ENCODE measurements at places on chromosomes 2 and 18.

GRCh38 chr2:216756435-216756834, 61.1 kb upstream of the IGFBP5 start:
- no peak for DNase-seq

- no peak for DNase-seq
These were observed 615.8 kb upstream of the SYT4 start for GRCh38 chr18:43893001-43893637.

DNA sequence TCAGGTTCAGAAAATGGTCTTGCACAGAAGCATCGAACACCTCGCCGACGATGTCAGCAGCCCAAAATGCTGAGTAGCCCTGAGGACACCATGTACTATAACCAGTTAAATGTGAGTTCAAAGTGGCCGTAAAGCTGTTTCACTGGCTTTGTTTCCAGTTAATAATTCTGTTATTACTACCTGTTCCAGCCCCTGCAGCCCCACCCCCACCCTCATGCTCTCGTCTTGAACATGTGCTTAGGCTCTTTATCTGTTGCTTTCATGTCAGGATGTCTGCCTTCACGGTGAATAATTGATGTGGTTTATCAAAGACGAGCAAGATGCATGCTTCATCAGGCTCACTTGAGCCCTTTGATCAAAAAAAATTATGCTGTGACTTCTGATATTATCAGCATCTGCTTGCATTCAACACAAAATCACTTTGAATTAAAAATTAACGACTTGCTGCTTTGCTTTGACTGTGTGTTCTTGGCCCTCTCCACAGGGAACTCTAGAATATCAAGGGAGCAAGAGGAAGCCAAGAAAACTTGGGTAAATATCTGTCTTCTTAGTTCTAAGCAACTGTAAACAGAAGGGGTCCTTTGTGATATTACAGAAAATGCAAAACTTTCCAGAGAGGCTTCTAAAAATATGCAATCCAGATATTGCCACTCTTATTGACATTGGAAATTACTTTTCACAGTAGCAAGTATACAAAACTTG, 63.4 kb upstream of the SP5 start:
- DNase-seq, result no peak

DNA sequence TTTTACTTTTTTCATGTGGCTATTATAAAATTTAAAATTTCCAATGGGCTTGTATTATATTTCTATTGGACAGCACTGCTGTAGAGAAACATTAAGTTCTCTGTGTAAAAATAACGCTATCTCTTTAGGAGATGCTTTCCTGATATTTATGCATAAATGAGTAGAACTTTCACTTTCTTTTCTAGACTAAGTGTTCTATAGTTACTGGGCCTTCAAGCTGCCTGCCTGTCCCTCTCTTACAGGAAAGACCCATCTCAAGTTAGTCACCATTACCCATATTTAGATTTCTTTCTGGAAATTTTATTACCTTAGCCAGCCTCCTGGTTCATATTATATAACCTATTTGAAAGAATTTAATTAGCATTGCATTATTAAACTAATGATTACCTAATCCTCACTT, 4.8 kb downstream of the ITGA4 start:
- no peak for DNase-seq

DNA sequence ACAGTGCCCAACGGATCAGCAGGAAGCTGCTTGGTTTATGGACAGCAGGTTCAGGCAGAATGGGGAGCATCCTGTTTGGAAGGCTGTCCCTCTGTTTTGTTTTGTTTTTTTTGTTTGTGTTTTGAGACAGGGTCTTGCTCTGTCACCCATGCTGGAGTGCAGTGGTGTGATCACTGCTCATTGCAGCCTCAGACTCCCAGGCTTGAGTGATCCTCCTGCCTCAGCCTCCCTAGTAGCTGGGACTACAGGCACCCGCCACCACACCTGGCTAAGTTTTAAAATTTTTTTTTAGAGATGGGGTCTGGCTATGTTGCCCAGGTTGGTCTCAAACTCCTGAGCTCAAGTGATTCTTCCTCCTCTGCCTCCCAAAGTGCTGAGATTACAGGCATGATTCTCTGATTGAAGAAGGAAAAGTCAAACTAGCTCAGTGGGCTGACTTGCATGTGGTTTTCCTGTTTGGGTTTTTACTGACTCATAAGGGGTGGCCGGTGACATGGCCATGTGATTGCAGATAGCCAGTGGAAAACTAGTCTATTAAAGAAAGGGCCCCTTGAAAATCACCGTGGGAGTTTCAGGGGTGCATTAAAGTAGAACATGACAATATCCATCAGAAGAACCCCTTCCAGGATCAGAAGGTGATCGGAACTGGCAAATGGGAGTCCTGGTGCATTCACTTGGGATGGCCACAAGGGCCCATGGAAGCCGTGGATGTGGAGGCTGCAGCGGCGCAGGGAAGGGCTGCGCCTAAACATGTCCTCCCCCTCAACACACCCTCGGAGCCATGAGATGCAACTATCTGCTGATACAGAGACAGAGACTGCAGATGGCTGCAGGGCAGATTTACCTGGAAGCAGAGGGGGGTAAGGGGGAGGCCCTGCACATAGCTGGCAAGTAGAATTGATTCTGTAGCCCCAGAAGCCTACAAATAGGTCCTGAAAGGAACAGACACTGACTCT, 26.5 kb downstream of the AQP12B start:
- DNase-seq, result no peak

- DNase-seq, result no peak
These were observed 249.4 kb upstream of the LINC00305 start for GRCh38 chr18:64398320-64398719.

GRCh38 chr2:35462226-35462998, 893.2 kb upstream of the CRIM1 start:
- DNase-seq, result no peak

DNA sequence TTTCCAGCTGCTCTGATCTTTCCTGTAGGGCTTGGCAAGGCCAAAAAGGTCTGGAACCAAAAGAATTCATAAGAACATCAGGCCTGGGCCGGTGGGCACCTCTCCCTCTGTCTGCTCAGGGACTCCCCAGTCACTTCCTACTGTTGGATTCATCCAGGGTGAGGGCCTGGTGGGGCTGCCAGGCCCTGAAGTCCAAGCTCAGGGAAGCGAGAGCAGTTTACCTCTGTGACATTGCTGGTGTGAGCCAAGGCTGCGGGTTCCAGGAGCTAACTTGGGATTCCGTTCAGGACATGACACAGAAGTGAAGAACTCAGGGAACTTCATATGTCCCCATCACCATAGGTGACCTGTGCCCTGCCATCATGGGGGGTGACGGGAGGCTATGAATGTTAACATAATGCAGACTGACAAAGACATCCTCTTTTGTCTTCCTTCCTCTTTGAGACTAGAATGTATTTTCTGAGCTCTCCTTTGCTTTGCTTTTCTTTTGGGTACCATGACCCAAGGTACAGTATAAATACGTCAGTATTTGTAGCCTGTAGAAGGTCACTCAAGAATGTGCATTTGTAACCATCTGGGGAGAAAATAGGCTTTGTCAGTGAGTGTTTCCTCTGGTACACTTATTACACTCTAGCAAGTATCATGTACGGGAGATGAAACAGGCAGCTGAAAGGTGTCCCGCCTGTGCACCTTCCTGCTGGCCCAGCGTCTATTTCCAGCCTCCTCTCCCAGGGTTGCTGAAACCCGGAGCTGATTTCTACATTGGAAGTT, 130.5 kb upstream of the SLC1A4 start:
- no peak for DNase-seq

- DNase-seq, result no peak
These were observed 91.4 kb upstream of the AQP4 start for GRCh38 chr18:26956863-26957262.

GRCh38 chr2:199329466-199329865, 128.3 kb downstream of the SATB2 start:
- no peak for DNase-seq

- no peak for DNase-seq
These were observed 5.8 kb upstream of the PAX8 start for GRCh38 chr2:113284476-113284875.

DNA sequence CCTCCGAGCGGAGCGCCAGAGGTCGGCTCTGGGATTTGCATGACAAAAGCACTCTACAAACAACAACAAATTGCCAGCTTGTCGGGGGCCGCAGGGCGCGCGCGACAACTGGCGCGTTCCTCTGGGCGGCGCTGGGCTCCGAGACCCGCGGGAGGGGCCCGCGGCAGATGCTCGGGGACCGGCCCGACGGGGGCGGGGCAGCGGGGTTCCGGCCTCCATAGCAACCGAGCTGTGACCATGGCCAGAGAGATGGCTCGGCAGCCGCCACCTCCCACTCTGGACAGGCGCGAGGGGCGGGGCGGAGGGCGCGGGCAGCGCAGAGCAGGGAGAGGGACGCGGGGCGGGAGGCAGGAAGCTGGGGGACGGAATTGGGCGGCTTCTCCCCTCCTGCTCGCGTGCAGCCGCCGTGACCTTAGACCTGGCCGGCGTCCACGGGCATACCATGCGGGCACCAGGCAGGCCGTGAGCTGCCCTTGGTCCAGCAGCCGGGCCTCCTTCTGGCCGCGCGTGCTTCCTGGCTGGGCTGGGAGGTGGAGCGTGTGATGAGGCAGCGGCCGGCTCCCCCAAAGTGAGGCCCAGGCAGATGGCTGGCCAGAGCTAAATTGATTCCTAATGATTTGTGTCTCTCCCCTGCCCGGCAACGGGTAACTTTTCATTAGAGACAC, 171.5 kb downstream of the CELF4 start:
- DNase-seq, result no peak

DNA sequence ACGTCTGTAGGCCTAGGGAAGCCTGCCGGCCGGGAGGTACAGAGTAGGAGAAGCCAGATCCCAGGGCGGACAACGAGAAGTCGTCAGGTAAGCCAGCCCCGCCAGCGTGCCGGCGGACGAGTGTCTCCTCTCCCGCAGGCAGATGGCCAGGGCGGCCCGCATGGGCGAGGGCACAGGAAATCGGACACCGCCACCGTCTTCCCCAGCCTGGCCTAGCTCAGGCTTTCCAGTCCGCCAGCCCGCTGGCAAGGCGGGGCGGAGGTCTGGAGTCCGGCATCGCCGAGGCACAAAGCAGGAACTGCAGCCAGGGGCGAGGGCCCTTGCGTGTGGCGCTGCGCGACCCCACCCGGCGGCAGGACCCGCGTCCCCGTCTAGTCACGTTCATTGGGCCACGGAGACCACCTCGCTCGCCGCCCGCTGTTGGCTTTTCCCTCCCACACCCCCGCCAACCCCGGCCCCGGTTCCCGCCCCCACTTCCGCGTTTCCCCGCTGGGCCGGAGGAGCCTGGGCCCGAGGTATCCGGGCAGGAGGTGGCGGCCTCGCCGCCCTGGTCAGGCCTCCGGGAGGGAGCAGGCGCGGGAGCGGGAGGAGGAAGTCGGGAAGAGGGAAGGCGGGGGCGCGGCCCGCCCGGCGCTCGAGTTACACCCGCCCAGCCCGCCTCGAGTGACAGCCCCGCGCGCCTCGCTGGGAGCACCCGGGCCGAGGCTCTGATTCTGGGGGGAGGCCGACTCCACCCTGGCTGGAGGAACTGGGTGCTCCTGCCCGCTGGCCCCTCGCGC, at the start of gene GPD2:
GPD2 (plus strand) TSS at position 662 of the 779 bp plus-strand sequence. CDS start 39,727 bp downstream, outside the sequence.
- DNase-seq, result peak; percentile 43

DNA sequence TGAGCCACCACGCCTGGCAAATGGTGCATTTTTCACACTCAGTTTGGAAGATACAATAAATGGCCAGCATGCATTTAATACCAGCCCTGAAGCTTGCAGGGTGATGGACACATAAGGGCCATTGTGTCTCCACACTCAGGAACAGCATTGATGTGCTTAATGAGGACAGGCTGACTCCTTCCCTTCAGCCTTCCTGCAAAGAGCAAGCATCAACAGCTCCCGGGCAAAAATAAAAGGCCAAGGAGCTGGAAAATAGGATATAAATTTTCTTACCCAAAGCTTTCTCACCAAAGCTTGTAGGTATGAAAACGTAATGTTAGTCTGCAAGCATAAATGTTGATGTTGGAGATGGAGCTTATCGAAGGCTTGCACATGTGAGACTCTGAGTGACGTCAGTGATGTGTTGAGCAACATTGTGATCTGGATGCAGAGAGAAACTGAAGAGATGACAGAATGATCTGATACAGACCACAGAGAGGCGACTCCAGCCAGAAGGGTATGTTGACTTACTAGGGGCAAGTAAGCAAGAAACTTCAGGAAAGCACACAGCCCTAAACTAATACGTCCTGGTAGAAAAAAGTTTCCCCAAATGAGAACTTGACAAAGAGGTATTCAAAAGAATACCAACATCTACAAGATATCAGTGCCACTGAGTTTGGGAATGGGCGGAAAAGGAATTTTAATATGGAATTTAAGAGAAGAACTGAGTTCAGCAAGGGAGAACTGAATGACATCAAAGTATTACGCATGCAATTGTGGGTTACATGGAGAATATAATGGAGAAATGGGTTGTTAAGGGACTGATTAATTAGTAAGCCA, 256.5 kb downstream of the TGIF1 start:
- no peak for DNase-seq

GRCh38 chr2:59080451-59081181, 839.5 kb upstream of the FANCL start:
- DNase-seq, result no peak

DNA sequence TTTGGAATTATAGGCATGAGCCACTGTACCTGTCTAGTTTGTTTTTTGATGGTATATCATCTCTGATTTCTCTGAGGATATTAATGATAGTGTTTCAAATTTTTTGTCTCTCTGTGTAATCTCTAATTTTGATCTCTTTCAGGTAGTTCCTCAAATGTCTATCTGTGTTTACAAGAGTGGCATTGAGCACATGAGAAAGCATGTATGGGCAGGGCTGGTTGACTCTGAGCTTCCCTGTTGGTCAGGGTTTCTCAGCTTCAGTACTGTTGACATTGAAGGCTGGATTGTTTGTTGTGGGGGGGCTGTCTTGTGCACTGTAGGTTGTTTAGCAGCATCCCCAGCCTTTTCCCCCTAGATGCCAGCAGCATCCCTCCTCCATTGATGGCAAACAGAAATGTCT, 79.9 kb downstream of the TMEM247 start:
- no peak for DNase-seq

- DNase-seq, result no peak
These were observed 22.6 kb downstream of the ALMS1 start for GRCh38 chr2:73408198-73408597.

All from stimulated activated CD4-positive, alpha-beta T cell treated with anti-CD3 and anti-CD28 coated beads, Interleukin-15, amount 100 ng/mL, for 1 hour (primary cell).